Panc1 (cell line): ENCODE measurements at places on chromosomes 6 and 20.

DNA sequence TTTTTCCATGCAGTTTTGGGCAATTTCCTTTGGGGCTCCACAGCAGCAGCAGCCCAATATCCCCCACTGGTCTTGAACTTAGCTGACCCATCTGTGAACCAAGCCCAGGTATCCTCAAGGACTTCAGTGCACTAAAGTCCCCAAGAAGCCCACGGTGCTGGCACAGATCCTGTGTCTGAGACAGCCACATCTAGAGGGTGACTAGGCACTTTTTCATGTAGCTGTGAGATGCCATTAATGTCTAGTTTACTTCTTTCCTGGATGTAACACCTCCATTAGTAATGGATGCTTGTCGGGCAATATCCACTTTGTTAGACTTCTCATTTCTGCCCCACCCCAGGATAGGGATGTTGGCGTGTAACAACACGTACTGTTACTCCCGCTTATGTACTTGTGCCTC, 176.2 kb upstream of the PROKR2 start:
- DNase-seq = no peak

- no peak for DNase-seq
Measured at GRCh38 chr20:31966991-31967655, 828 bp upstream of the XKR7 start.

DNA sequence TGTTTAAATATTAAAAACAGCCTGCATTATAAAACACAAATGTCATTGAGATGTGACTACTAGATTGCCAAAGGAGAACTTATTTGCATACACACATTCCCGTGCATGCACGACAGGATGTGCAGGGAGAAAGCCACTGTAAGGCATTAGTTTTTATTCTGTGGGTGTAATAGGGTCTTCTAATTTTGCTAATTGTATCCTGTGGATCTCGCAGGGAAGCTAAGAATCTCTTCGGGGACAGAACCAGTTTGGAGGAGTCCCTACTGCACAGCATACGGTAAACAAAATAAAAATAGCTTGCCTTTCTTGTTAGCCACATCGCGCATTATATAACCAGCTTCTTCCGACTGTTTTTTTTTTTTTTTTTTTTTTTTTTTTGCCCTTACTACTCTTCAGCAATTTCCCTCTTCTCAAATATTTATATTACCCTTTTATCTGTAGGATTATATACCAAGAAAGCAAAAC, 2.0 kb downstream of the ATXN1 start:
- DNase-seq = no peak

DNA sequence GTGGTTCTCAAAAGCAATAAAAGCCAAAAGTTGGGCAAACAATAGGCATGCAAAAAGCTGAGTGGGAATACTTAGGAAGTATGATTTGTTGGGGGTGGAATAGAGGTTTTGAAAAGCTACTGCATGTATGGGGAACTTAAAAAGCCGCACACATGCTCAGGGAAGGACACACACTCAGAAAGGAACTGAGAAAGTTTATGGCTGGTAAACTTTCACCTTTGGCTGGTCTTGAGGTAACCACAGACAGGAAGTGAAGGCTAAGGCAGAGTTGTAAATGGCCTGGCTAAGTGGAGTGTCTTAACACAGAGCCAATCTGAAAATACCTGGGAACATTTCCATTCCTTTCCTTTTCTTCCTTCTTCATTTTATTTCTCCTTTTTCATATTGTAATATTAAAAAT, 134.5 kb upstream of the EXOC2 start:
- DNase-seq = no peak

GRCh38 chr6:163419413-163420288, 5.1 kb downstream of the QKI start:
- no peak for DNase-seq

- no peak for DNase-seq
Measured at GRCh38 chr20:15913391-15914025, 659.7 kb downstream of the KIF16B start.

- no peak for DNase-seq
Measured at GRCh38 chr6:54541541-54541940, 233.3 kb downstream of the TINAG start.

DNA sequence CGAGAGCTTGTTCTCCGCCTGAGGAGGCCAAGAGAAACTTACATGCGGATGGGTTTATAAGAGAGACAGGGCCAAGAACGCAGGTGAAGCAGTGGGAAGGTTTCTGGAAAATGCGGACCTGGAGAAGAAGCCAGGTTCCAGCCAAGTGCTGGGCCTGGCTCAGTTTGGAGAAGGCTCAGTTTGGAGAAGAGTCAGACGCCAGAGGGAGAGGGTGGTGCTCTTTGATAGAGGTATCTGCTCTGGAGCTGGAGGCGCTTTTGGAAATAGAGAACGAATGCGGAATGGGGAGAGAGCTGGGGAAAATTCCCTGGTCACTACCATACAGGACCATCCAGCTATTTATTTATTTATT, 753 bp downstream of the RSPH9 start:
- no peak for DNase-seq

DNA sequence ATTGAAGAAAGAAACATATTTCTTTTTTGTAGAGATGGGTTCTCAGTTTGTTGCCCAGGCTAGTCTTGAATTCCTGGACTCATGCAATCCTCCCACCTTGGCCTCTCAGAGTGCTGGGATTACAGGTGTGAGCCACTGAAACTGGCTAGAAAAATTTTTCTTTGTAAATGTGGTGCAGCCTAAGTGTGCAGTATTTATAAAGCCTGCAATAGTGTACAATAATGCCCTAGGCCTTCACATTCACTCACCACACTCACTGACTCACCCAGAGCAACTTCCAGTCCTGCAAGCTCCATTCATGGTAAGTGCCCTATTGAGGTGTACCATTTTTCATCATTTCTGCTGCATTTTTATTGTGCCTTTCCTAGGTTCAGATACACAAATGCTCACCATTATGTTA, 31.4 kb downstream of the NHSL1 start:
- no peak for DNase-seq

DNA sequence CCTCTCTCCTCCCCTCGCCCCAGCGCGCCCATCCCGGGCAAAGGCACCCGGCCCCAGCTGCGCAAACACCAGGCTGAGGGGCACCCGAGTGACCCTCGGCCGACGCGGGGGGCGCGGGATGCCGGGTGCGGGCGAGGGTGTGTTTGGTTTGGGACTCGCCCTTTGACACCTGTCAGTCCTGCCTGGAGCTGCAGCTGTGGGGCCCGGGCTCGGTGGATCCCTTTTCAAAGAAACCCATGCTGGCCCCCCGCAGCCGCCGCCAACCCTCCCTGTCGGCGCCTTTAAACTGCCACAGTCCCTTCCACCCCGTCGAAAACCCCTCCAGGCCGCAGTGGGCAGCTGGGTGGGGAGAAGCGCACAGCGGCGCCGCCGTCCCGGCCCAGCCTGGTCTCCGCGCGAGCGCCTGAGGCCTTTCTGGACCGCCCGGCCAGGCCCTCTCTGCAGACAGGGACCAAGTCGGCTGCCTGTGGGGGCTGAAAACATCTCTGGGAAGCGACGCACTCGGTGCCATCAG, 5.5 kb downstream of the FOXQ1 start:
- DNase-seq = no peak

DNA sequence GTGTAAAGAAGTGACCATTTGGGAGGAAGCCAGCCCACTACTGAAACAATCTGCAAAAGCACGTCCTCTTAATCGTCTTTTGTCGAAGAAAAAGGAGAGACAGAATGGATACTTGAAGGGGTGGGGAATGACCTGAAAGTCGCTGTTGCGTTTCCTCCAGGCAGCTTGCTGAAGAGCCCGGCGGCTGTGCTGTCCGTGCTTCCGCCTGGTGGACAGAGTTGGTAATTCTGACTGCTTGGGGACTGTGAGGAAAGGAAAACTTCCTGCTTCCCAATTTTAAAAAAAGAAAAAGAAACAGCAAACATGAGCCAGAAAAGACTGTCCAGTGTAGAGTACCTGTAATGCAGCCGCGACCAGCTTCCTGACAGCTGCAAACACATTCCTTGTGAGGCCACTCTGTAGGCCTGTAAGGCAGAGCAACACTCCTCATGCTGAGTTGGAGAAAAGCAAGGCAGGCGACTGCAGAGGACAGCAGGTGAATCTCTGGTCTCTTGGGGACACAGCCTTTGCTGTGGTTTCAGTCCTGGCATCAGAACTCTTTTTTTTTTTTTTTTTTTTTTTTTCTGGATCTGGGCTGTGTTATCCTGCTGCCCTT, 251.1 kb upstream of the TBX18 start:
- peak; percentile 4 for DNase-seq

GRCh38 chr6:30834646-30835045, 49.7 kb upstream of the DDR1 start:
- no peak for DNase-seq

DNA sequence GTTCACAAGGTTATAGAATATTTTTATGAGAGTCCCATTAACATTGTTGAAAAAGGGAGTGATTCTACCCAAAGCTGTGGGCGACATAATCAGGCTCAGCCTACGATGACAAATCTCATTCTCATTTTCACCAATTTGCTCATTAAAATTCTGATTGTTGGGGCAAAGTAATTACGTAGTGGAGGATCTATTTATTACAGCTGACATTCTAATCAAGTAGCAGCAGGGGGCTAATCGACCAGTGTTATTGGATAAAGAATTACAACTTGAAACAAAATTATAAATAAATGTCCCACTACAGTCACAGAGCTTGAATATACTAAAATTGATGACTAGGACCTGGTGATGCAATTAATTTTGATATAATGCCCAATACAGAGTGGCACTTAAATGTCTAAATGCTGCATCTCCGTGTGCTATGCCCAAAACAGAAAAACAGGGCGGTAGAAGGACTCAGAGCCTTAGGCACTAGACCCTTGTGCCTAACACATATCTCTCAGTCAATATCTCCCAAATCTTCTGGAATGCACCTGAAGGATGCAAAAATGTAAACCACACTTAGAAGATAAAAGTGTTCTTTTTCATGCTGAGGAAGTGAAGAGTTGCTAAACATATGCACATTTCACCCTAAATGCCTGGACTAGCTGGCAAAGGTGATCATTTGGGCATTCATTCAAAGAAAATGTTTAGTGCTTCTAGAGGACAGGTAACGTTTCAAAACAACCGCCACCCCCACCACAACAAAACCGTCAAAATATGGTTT, 88.3 kb downstream of the CD24 start:
- DNase-seq = no peak

- no peak for DNase-seq
Measured at GRCh38 chr6:31293343-31293742, 21.5 kb upstream of the HLA-C start.

DNA sequence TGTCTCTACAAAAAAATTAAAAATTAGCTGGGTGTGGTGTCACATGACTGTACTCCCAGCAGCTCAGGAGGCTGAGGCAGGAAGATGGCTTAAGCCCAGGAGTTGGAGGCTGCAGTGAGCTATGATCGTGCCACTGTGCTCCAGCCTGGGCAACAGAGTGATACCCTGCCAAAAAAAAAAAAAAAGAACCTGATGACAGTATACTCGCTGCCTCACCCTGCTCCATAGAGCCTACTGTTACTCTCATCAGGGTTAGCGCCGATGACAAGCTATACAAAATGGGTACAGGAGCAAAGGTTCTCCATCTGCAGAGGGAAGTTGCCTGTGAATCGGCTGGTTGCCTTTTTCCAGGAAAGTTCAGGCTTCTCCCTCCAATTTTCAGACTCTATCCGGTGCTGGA, 53.4 kb downstream of the GMPR start:
- no peak for DNase-seq

- no peak for DNase-seq
Measured at GRCh38 chr20:50317609-50318008, 127.0 kb downstream of the CEBPB start.

- peak; percentile 51 for DNase-seq
Measured at GRCh38 chr6:106339334-106340029, 13.9 kb upstream of the ATG5 start.

- no peak for DNase-seq
Measured at GRCh38 chr6:65692109-65692508, 14.9 kb downstream of the EYS start.

- DNase-seq = no peak
Measured at GRCh38 chr20:38108986-38109541, 56.0 kb downstream of the TGM2 start.

DNA sequence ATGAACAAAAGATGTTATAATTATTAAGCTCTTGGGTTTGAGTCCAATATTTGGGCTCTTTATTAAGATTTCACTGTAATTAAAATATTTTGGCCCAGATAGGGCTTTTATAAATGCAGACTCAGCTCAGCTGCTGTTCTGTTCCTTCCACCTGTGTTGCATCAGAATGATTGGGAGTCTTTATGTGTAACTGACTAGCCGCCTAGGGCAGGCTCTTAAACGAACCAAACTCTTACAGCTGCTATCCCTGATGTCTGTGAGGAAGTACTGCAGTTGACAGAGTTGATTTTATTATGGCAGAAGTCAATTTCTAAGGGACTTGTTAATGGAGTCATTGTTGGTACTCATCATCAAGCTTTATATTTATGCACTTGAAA, 144.7 kb downstream of the MYO6 start:
- DNase-seq = no peak

GRCh38 chr6:14190191-14190928, 72.8 kb downstream of the CD83 start:
- DNase-seq = no peak

DNA sequence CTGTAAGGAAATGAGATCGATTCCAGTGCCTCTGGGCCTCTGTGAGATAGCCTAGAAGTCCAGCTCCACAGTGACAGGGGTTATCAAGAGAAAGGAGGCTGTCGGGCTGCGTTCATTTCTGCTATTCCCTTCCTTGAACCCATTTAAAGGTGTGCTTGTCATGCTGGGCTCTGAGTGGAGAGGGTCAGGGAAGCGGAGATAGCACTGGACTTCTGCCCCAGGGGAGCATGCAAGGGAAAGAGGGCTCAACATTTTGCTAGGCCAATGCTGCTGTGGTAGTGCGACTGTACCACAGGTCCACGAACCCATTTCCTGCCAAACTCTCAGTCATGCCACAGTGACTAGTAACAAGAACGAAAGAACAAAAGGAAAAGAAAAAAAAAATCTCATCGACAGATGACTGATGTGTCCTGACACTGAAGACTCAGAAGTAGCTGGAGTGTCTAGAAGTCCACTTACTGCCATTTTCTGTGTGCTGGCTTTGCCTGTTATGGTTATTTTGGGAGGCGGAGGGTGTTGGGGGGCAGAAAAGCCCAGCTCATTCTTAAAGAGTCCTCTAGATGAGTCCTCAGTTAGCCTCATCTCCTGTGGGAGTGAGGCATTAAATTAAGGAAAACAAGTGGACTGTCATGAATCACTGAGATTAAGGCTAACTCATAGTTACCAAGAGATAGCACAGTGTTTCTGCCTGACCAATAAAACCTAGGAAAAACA, 8.1 kb downstream of the NEDD9 start:
- no peak for DNase-seq

GRCh38 chr6:106495014-106495413, 134.3 kb downstream of the RTN4IP1 start:
- no peak for DNase-seq

DNA sequence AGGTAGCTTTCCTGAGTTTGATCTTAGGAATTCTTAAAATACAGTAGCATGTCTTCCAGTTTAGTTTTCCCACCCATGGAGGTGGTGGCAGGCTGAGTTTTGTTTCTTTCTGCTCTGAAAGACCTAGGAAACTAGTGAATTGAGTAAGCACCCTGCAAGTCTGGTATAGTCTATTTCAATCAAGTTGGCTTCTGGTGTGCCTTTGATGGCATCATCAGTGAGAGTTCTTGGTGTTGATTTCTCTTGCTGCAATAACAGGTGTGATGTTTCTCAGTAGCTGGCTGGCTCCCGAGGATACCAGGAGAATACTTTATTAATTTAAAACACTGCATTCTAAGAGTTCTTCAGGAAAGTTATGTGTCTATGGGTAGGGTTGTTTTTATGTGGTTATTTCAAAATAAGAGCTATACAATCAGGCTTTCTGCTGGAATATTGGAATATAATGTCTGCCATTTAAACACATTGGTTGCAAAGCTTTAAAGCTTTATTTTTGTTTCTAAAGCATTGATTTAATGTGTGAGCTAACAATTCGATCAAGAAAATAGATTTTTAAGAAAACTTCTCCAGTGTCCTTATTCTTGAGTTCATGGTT, 19.0 kb downstream of the VAPB start:
- no peak for DNase-seq
